ENCODE measurements at places on chromosomes 7 and 10.

DNA sequence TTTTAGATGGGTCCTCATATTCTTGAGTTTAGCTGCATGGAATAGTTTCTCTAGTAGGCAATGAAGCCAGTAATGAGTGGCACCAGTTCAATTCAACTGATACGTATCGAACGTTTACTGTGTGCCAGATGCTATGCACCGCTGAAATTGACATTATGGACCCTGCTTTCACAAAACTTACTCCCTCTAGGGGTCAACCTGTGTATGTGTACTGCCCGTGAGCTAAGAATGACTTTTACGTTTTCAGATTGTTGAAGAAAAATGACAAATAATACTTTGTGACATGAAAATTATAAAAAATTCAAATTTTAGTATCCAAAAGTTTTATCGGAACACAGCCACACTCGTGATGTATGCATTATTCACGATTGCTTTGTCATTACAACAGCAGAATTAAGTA, 95.5 kb downstream of the ZMYND11 start:
- DNase-seq, result no peak

DNA sequence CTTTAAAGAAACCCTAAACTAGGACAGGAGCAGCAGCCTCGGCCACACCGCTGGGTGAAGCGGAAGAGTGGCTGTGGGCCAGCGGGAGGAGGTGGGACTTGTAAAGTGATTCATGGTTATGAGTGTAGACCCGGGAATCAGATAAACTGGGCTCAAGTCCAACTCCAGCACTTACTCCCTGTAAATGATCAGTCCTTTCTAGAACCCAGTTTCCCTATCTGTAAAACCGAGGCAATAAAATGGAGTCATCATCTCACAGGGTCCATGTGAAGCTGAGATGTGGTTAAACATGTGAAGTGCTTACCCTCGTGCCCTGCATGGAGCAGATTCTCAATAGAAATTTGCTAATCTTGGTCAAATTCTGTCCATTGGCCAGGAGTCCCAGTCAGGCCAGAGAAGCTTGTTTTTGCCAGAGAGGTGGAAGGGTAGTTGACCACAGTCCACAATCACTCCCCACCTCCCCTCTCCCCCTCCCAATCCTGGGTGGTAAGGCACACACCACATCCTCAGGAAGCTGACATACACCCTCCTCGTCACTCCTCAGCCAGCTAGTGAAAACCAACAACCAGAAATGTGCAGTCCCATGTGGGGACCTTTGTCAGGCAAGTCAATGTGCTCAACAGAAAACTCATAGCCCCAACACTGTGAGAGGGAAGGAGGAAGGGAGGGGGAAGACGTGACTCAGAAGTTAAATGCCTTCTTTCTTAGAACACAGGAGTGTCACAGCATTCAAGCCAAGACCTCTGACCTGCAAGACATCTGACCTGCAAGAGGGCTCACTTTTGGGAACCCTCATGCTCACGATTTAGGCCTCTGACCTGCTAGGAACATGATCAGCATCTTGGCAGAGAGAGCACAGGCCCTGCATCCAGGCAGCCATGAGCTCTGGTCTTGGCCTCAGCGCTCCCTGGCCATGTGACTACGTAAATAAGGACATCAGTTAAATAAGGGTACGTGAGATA, 145.1 kb downstream of the PLXNA4 start:
- DNase-seq, result peak; percentile 69

DNA sequence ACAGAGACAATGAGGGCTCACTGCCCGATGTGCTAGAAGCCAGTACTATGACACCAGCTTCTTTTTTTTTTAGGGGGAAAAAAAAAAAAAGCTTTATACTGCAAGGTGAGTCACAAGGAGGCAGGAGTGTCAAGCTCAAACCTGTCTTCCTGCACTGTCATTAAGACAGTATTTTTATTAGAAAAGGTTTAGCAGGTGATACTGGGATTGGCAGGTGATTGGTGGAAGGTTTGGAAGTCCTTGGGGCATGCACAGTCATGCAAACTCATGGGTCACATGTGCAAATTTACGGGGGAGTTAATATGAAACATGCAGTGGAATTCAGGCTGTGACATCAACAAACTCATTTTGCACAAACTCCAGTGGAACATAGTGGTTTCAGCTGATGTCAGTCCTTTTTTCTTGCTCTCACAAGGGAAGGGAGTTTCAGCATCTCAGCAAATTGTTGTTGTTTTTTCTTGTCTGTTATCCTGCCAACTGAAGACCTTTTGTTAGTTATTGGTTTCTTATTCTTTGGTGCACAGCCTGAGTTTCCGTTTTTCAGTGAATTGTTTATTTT, 530.6 kb downstream of the ANKRD7 start:
- DNase-seq, result no peak

GRCh38 chr7:29657288-29657687, 93.7 kb downstream of the PRR15 start:
- no peak for DNase-seq

DNA sequence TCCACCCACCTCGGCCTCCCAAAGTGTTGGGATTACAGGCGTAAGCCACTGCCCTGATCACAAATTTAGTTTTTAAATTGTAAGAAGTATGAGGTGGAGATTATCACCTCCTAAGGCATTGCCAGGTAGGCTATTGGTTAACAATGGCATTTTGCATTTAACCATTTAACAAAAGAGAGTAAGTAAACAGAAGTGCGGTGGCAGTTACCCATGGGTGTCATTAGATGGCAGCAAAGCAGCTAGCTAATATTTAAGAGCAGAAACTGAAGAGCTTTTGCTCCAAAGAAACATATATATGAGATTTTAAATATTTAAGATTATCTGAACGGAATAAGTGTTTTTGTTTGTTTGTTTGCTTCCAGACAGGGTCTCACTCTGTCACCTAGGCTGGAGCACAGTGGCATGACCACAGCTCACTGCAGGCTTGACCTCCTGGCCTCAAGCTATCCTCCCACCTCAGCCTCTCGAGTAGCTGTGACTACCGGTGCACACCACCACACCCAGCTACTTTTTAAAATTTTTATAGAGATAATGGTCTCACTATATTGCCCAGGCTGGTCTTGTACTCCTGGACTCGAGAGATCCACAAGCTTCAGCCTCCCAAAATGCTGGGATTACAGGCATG, 325.5 kb upstream of the C7orf33 start:
- peak; percentile 12 for DNase-seq

DNA sequence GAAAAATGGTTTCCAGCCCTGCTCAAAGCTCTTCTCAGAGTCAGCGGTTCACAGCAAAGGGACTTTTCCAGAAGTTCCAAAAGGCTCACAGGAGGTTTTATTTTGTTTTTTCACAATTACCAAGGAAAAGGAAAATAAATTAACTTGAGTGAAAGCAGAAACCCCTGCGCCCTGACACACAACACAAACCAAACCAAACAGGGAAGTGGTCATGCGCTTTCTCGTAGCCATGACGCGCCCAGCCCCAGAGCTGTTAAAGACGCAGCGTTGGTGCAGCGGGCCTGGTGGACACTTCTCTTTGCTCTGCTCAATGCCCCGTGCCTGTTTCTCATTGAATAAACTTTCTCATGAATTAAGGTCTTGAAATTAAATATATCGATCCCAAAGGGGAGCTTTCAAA, 134.4 kb upstream of the LYZL2 start:
- DNase-seq, result no peak

DNA sequence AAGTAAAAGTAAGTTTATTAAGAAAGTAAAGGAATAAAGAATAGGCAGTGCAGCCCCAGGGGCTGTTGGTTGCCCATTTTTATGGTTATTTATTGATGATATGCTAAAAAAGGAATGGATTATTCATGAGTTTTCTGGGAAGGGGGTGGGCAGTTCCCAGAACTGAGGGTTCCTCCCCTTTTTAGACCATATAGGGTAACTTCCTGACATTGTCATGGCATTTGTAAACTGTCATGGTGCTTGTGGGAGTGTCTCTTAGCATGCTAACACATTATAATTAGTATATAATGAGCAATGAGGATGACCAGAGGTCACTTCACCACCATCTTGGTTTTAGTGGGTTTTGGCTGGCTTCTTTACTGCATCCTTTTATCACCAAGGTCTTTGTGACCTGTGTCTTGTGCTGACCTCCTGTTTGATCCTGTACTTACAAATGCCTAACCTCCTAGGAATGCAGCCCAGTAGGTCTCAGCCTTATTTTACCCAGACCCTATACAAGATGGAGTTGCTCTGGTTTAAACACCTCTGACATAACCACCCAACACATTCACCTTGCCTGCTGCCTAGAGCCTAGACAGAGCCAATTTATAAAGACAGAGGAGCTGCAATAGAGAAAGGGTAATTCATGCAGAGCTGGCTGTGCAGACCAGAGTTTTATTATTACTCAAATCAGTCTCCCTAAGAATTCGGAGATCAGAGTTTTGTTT, 10.9 kb upstream of the ERCC6 start:
- DNase-seq, result no peak

- no peak for DNase-seq
Observed at GRCh38 chr7:55548295-55548731, 24.0 kb downstream of the VOPP1 start.

- DNase-seq, result no peak
Observed at GRCh38 chr7:111388016-111388415, 174.3 kb downstream of the IMMP2L start.

DNA sequence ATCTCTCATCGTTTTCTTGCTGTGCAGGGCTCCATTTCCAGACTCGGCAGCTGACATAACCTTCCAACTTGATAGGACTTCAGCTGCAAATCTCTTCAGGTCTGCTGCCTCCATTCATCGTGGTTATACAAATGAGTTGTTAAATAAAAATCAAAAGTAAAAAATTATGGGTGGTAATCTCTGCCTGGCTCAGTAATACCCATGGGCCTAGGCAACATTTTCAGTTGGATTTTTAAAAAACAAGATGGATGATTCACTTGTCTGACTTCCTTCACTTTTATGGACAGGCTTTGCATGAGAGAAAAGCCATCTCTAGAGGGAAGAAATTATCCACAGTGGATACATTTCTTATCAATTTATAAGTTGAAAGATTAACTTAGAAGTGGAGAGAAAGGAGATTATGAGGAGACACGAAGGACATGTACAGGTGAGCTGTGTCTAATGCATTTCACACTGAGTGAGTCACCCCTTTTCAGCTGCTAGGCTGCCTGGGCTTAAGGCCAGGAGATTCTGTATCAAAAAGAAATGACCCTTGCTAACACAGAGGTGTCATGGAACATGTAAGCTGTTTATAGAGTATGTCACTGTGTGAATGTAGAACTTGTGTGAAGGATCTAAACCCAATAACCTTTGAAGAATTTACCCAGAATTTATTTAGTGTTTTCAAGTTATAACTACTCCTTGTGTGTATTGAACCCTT, 495.1 kb downstream of the AUTS2 start:
- DNase-seq, result no peak

DNA sequence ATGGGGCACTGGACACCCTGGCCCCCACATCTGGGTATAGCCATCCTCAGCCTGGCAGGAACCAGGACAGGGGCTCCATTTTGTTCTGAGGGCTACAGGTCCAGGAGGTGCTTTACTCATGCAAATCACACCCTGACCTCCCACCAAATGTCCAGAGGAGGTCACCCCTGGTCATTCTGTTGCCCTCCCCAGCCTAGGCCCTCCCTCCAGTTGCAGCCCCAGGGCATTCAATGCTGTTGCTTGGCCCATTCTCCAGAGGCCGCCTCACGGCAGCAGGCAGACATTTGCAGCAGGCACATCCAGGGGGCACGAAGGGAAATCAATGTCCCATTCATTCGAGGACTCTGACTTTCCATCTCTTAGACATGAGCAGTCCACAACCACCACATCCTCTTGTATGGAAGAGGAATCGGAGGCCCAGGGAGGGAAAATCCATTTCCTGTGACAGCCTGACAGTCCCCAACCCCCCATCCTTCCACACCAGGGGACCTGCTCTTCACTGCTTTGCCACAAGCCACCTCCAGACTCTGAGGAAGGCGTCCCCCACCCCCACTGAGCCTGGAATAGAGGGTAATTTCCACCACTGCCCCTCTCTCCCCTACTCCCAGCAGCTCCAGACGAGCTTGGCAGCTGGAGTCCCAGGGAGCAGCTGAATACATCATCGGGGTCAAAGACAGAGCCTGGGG, 76.2 kb upstream of the UNC5B start:
- no peak for DNase-seq

- DNase-seq, result no peak
Observed at GRCh38 chr7:33590916-33591315, 314.4 kb upstream of the BMPER start.

GRCh38 chr7:45088821-45089340, at the start of gene NACAD:
Gene NACAD (minus strand): TSS chr7:45088969. CDS start chr7:45088894, 75 bp downstream.
- no peak for DNase-seq

DNA sequence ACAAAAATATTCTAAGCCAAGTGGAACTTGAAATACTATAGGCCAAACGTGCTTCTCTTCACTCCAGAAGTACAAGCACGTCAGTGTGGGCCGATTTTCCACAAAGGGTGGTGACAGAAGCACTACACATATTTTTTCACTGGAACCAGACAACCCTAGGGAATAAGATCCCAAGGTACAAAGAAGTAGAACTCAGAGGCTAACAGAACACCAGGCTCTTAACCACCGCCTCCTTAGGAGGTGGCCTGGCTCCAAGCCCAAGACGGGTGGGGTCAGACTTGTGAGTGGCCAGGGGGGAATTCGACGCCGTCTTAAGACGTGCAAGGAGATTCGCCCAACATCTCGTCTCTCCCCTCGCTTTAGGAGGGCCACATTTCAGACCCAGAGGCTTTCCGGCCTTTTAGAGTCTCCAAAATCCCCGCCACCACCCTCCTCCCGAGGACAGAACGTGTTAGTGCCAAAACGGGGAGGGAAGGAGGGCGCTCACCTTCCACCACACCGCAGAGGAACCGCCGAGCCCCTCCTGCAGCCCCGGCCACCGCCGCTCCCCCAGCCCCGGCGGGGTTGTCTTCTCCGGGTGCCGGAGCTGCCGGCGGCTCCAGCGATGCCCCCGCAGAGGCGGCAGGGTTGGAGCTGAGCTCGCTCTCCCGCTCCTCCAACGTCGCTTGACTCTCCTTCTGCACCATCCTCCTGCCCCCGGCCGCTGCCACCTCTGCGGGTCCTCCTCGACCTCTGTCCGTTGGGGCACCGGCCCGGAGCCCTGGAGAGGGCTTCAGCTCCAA, 716 bp downstream of the OGA start:
- DNase-seq, result peak; percentile 59

GRCh38 chr10:30463944-30464451, 30.0 kb downstream of the MAP3K8 start:
- no peak for DNase-seq

DNA sequence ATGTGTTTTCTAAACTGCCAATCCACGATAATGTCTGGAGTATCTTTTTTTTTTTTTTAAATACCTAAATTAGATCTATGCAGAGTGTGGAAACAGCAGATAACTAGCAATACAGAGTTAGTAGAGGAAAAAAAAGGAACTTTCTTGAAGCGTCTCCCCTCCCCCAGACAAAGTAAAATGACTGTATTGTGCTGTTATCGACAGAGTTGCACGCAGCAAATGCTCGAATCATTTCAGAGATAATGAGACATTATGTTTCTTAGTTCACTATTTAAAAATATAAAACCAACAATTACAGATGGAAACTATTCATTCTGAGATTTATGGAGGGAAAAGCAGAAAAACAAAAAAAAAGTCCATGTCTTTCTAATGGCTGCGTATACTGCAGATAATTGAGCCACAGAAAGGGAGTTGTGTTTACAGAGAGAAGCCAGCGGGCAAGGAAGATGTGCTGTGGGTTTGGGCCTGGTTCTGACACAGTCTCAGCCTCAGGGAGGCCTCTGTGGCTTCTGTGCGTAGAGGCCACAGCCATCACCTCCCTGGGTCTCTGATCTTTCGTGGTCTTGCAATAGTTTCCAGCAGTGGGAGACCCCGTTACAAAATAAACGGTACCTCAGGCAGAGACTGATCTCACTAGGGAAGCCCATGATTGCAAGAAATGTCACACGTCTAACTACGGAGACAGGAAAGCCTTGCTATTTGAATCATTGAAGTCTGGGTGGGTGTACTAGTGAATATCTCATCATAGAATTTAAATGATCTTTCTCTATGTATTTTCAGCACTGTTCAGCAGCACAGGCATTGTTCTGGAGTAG, 19.1 kb upstream of the KLF6 start:
- DNase-seq, result peak; percentile 19

- DNase-seq, result no peak
Observed at GRCh38 chr7:123271231-123271630, 71.5 kb upstream of the SLC13A1 start.

Measured in GF-D8 (cell line).